ENCODE measurements at places on chromosomes 12 and 14.

DNA sequence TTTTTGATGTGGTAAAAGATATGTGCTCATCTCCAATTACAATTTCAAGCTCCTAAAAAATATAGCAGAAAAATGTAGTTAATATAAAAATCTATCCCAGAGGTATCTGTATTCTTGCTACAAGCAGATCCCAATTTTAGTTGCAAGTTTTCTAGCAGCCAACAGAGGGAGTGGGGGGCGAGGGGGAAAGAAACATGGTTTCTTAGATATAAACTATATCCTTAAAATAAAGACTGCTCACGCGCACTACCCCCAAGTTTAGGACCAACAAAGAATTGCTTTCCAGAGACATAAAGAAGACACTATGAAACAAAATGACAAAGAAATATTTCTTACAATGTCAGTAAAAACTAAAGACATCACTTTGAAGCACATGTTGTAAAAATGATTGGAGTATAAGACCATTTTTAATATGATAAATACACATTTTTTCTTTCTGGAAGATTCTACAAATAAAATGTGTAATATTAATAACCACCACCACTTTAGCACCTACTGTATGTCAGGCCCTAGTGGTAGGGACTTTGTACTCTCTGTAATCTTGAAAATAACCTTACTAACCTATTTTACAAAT lies 5.4 kb downstream of the MAGOHB start:
- DNase-seq, result peak; percentile 15

DNA sequence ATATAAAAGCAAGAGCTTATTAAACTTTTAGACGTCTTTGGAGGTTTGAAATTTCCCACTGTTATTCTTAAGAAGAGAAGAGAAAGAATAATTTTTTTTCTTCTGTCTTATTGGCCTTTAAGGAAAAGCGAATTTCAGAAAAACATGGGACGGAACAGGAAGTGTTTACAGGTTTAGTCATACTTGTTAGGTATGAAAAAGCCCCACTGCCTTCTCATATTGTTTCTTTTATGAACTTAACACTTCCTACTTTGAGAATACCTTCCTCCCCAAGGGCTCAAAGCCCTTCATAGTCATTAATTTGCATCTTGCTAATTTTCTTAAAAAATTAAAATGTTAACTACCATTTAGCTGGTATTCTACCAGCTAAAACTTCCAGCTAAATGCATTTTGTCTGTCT lies 82.0 kb downstream of the ETV6 start:
- peak; percentile 57 for DNase-seq

GRCh38 chr14:57290751-57291150 lies 22.0 kb downstream of the AP5M1 start:
- DNase-seq, result no peak

DNA sequence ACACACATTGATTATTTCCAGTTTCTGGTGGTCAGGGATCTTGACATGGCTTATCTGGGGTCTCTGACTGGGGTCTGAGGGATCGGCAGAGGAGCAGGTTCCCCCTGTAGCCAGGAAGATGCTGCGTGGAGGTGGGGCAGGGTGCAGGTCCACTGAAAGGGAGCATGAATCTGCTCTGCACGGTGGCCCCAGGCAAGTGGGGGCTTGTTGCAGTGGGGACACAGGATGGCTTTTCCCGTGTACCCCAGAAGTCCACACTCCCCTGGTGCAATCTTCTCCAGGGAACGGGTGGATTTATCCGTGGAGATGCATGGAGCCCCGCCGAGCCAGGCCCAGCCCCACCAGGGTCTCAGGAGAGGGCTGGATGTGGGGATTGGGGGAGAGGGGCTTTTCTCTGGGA lies 210.4 kb upstream of the C14orf180 start:
- DNase-seq, result no peak

GRCh38 chr12:64457032-64457431 lies 5.1 kb downstream of the TBK1 start:
- no peak for DNase-seq

DNA sequence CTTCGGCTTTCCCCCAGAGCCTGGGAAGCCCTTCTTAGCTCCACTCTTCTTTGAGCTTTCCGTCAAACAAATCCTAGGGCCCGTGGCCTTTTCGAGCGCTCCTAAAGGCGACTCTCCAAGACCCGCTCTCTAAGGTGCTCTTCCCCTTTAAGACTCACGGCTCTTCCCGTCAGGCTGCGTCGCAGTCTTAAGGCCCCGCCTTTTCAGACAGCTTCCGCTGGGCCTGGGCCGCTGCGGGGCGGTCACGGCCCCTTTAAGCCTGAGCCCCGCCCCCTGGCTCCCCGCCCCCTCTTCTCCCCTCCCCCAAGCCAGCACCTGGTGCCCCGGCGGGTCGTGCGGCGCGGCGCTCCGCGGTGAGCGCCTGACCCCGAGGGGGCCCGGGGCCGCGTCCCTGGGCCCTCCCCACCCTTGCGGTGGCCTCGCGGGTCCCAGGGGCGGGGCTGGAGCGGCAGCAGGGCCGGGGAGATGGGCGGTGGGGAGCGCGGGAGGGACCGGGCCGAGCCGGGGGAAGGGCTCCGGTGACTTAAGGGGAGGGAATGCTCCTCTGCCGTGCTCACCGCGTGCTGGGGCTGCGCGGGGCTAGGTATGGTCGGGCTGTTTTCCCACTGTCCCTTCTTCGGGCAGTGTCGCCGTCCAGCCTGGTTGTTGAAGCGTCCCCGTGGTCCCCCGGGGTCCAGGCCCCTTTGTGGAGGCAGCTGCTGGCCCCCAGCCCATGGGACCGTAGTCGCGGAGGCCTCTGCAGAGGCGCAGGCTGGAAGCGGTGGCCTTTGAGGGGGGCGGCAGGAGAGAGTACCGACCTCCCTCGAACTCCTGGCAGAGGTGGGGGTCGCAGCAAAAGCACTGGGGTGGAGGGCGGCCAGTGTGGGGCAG lies at the start of gene PEX5:
PEX5 (plus strand) TSS at position 289 of the 870 bp plus-strand sequence. CDS start 692 bp downstream, outside the sequence.
- DNase-seq, result peak; percentile 93

GRCh38 chr14:32102152-32102787 lies 25.2 kb downstream of the ARHGAP5 start:
- DNase-seq, result no peak

DNA sequence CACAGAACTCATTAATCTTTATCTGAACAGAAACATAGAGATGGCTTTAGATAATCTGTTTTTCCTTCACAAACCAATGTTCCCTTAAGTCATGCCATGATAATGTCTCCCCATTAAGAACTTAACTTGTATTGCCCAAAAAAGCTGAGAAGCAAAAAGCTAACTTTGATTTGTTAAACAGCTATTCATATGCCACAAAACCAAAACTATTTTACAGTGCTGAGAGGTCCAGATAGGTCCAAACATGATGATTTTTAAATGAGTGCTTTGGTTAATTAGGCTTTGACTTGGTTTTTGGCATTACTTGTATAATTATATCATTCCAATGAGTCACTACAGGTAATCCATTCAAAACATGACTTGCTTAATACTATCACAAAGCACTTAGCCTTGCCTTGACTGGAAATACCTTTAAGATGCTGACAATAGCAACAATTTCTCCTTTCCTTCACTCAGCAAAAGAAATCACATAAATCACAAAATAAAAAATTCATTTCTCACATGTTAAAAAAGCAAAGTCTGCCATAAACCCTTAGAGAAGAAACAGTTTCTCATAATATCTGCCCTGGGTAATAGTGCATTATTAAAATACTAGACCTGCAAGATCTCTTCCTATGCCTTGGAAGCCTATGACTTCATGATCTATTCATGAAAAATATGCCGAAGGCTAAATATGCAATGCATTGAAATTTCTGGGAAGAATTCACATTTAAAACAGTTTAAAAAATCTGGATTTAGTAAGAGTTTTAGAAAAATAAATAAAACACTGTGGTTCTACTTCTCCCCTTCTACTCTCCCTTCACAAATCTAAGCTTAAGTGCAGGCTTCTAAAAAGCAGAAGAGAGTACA lies 52.0 kb upstream of the SAV1 start:
- DNase-seq, result no peak

- peak; percentile 51 for DNase-seq
These were observed 53.6 kb downstream of the SLC25A47 start for GRCh38 chr14:100376751-100377171.

GRCh38 chr12:42097971-42098370 lies 46.7 kb downstream of the GXYLT1 start:
- DNase-seq, result no peak

DNA sequence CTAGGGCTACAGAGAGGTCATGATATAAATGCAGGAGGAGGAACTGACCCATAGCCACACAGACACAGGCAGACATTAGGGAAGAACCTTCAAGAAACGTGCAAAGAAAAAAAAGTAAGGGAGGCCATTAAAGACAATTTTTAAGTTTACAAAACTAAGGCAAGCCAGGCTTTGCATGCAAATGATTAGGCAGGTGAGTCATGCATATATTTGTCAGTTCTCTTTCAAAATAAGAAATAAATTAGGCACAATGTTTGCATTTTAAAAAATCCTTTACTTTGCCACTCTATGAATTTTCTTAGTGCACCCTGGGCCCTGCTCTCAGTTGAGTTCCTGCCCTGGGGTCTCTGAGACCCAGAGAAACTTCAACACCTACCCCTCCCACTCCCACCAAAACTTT lies 75.0 kb downstream of the PRMT8 start:
- no peak for DNase-seq

- peak; percentile 24 for DNase-seq
These were observed 33.2 kb downstream of the ETNK1 start for GRCh38 chr12:22658214-22658613.

DNA sequence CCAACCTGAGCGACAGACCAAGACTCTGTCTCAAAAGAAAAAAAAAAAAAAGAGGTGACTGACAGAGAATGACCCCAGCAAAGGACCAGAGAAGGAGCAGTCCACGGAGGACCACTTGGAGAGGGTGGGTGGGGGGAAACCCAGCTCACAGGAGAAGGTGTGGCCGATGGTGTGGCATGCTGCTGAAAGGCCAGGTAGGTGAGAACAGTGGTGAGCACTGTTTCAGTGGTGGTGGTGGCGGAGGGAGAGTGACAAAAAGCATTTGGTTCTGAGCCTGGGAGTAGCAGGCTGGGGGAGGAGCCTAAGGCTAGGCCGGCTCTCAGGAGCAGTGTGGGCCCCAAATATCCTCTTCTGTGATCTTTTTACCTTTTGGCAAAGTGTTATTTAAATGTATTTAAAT lies 63.8 kb downstream of the IRF2BPL start:
- no peak for DNase-seq

- no peak for DNase-seq
These were observed 4.9 kb upstream of the AQP6 start for GRCh38 chr12:49967777-49968250.

DNA sequence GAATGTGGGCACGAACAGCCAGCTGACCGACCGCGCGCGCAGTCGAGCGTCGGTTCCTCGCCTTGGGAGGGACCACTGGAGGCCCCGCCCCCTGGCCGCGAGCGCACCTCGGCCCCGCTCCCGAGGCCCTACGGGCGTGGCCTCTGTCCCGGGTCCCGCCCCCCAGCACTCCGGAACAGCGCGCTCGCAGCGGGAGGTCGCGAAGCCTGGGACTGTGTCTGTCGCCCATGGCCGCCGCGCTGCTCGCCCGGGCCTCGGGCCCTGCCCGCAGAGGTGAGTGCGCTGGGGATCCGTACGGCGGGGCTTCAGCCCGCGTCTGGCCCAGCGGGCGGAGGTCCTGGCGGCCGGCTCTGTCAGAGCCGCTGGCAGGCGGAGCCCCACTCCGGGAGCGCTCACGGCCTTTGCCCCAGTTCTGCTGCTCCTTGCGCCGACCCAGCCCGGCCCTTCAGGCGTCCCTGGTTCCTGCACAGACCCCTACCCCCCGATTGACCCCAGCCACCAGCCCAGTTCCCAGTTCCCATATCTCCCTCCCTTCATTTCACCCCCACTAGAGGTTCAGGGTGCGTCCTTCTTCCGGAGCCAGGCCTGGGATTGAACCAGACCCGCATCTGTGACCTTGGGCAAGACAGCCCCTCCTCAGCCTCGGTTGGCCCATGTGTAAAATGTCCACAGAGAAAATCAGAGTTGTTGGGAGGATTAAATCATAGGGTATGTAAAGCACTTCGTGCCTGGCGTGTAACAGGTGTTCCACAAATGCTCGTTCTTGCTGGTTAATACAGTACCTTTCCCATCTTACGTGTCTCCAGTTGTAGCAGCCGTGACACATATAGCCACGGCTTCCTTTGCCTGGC lies at the start of gene ACADS:
ACADS (plus strand) TSS at position 168 of the 851 bp plus-strand sequence; CDS start at position 228, 60 bp downstream.
- DNase-seq, result peak; percentile 98

GRCh38 chr12:120584343-120585149 lies 3.3 kb upstream of the POP5 start:
- DNase-seq, result peak; percentile 77

- peak; percentile 41 for DNase-seq
These were observed 3.0 kb downstream of the GZMB start for GRCh38 chr14:24630872-24631477.

DNA sequence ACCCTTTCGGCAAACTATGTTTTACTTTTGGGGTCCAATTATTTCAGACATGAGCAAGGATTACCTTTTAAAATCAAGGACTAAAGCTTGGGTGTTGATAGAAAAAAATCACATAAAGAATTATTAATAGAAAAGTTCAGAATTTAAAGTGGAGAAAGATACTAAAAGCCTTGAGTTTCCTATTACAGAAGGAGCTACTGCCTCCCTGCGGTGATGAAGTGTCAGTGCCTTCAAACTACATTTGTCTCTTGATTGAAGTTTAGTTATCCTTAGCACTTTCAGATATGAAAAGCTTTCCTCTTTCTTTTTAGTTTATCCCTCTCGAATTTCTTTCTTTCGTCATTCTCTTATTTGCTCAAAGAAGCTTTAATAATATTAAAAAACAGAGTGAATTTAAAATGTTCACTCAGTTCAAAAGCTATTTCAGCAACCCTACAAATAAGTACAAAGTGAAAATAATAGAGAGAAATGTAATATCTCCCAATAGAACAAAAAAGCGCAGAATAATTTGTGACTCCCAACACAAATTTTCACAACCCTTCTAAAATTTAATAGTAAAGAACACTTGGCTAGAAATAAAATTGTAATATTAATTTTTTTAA lies 87.6 kb downstream of the SEC23A start:
- peak; percentile 72 for DNase-seq

DNA sequence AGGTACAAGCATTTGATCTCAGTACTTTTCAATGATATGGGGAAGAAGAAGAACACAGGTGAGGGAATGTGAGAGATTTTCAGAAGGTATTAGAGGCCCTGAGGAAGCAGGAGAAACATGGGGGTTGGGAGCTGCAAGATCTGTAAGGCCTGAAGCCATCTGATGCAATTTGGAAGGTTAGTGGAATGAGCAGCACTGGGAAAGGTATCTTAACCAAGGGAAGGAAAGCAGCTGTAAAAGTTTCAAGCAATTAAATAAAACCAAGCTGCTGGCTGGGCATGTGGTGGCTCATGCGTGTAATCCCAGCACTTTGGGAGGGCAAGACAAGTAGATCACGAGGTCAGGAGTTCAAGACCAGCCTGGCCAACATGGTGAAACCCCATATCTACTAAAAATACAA lies 104.4 kb upstream of the PARP11 start:
- DNase-seq, result no peak

GRCh38 chr12:50620109-50620977 lies 115.6 kb downstream of the DIP2B start:
- DNase-seq, result peak; percentile 92

DNA sequence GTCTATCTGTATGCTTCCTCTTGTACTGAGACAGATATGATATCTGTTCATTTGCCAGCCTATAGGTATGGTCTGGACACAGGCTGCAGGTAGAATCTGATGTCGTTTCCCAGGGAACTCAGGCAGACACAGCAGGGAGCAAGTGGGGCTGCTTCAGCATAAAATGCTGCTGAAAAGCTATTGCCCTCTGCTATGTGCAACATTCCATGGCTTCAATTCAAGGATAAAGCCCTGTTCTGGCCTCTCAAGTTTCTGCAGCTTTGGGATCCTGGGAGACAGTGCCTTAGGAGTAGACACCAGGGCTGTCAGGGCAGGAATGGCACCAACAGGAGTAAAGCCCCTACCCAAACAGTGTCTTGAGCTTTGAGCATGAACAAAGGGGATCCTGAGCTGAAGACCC lies 173.5 kb downstream of the SLC41A2 start:
- peak; percentile 22 for DNase-seq

All from GM03348 (cell line).